LHCN-M2 (cell line): ENCODE measurements at places on chromosomes 12 and 14. TPM values are rescaled to one million over a fixed set of nuclear protein-coding genes. Genes with fewer than 3 reads are reported as not detected.

GRCh38 chr14:72495668-72496067 lies 398.2 kb downstream of the DPF3 start:
- DNase-seq = no peak

DNA sequence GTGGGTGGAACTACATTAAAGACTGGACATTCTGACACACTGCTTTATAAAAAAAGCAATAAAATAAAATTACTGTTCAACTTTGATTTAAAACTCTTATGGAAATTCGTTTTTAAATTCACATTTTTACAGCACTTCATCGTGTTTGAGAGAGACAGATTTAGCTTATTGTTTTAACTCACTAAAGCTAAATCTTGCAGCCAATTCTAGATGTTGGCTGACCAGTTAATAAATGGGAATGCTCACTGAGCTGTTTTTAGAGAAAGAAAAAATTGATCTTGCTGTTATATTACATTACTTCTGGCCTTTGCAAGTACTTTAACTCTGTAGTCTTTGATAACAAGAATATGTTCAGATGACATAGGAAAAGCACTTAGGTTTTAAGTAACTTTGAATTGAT lies 157.1 kb downstream of the PLCZ1 start:
- DNase-seq = no peak

GRCh38 chr14:40368314-40368713 lies 936.1 kb upstream of the FBXO33 start:
- no peak for DNase-seq

- no peak for DNase-seq
These were observed 2.3 kb downstream of the HDAC7 start for GRCh38 chr12:47817272-47818006.

DNA sequence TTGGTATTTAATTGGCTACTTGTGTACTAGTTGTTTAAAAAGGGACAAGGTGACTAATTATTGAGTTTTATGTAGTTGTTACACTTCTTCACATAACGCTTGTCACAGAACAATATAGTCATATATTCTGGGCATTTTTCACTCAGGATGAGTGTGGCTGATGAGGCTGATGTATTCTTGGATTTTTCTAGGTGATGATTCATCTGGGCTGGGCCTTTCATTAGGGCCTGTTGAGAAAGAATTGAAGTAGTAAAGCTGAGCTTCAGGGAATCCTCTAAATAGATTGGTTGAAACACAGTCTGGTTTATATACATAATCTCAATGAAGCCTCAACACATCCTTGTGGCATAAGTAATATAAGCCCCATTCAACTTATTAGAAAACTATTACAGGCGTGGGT lies 445.7 kb downstream of the DAD1 start:
- no peak for DNase-seq

DNA sequence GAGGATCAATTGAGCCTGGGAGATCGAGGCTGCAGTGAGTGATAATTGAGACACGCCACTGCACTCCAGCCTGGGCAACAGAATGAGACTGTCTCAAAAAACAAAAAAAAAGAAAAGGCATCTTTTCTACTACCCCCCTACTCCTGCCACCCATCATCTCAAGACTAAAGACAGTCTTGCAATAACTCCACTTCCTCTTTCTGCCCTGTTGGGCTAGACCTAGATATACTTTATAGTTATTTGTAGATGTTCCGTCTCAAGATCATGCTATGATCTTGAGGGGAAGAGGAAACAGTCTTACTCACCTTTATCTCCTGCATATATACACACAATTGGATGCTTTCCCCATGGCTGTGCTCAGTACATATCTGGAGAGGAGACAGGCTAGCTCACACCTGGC lies 12.1 kb upstream of the ESPL1 start:
- no peak for DNase-seq

- DNase-seq = no peak
These were observed 31.4 kb upstream of the ETV6 start for GRCh38 chr12:11618046-11618445.

DNA sequence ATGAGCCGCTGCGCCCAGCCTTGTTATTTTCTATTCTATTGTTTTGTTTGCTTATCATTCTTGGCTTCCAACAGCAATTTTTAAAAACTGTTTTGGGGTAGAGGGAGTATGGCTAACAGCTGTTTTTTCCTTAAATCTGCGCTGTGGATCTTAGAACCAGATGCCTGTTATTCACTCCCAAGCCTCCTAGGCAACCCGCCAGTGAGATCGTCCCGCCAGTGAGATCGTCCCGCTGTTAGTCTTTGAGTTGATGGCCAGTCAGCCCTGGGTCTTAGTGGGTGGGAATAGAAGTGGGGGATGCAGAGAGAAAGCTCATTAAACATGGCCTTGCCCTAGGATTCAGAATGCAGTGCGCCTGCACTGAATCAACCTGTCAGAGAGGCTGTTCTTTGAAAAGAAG lies 67.3 kb upstream of the BICD1 start:
- no peak for DNase-seq

DNA sequence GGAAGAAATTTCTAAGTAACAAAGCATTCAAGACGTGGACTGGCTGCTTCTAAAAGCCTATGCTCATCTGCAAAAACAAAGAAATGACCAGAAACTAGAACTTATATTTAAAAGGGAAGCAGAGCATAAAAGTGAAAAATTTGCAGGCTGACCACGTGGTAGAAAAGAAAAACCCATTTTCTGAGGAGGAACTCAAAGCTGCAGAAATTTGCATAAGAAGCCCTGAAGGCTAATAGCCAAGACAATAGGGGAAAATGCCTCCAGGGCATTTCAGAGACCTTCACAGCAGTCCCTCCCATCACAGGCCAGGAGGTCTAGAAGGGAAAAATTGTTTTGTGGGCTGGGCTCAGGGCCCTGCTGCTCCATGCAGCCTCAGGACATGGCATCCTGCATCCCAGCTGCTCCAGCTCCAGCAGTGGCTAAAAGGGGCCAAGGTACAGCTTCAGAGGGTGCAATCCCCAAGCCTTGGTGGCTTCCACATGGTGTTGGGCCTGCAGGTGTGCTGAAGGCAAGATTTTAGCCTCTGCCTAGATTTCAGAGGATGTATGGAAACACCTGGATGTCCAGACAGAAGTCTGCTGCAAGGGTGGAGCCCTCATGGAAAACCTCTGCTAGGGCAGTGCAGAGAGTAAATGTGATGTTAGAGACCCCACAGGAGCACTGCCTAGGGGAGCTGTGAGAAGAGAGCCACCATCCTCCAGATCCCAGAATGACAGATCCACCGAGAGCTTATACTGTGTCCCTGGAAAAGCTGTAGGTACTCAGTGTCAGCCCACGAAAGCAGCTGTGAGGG lies 55.5 kb downstream of the CHGA start:
- no peak for DNase-seq

Gene ZBTB25
- total RNA-seq = 4.8 and 7.0 TPM in 2 replicates
